Cortex of kidney (tissue), 1 donor: ENCODE measurements at places on chromosomes 1 and 21.

DNA sequence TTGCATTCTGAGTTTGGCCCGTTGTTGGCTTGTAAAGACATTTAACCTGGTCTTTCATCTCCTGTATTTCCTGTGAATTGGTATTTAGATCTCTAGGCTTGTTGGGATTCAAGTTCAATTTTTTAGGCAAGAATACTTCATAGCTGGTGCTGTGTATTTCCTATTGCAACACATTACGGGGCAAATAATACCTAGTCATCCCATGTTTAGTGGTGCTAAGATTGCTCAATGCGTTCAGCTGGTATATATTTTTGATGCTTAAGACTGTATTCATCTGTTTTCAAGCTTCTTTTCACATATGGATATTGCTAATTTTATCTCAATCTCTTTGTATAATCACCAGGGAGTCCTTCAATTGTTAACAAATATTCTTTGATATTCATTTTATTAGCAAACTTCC is 87.5 kb upstream of the ZBTB18 start:
- DNase-seq = no peak

- no peak for DNase-seq
Measured at GRCh38 chr1:110786802-110787327, 86.1 kb upstream of the CD53 start.

- DNase-seq = no peak
Measured at GRCh38 chr1:174657411-174657810, 209.6 kb downstream of the GPR52 start.

DNA sequence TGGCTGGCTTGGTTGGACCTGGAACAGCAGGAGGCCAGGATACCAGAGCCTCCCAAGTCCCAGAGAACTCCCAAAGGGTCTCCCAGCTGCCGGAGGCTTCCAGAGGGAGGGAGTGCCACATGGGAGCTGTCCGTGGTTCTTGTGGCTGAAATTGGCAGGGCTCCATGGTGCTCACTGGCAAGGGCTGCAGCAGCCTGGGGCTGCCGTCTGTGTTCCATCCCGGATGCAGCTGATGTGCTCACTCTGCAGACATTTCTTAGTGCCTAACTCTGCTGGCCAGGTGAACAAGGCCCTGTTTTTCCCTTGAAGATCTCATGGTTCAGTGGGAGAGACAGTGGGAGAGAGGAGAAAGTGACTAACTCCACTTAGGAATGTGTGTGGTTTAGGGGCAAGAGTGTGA is 261.1 kb downstream of the CAMTA1 start:
- DNase-seq = no peak

DNA sequence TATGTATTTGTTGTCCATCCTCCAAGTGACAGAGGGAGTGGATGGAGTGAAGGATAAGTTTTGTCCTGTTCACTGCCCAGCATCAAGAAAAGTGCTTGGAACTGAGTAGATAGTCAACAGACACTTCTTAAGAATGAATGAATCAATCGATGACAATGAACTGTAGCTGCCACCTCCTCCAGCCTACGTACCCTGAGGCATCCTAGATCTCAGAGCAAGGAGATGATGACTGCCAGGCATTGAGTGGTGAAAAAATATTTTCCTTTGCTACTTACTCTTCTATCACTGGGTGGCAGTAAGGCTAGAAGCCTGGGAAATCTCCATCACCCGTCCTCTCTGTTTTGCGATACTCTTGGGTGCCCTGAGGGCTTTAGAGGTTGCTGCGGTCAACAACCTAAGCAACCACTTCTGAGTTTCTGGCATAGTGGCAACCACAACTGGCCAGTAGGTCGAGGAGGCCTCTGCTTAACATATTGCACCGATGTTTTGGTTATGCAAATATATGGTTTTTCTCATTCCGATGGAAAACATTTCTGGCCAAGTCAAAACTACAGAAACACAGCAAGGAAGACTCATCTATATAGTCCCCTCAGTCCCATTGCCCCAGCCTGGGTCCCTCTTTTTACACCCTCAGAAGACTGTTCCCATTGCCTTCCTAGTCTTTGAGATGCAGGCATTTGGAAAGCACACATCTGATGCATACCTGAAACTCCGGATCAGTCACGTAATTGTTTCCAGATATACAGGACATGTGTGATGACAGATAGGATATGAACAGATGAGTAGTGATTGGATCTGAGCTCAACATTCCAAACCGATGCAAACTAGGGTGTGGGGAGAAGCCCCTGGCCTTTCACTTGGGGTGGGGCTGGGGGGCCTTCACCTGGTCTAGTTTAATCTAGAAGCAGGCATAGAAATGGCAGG is 136.8 kb downstream of the RUNX1 start:
- DNase-seq = no peak

DNA sequence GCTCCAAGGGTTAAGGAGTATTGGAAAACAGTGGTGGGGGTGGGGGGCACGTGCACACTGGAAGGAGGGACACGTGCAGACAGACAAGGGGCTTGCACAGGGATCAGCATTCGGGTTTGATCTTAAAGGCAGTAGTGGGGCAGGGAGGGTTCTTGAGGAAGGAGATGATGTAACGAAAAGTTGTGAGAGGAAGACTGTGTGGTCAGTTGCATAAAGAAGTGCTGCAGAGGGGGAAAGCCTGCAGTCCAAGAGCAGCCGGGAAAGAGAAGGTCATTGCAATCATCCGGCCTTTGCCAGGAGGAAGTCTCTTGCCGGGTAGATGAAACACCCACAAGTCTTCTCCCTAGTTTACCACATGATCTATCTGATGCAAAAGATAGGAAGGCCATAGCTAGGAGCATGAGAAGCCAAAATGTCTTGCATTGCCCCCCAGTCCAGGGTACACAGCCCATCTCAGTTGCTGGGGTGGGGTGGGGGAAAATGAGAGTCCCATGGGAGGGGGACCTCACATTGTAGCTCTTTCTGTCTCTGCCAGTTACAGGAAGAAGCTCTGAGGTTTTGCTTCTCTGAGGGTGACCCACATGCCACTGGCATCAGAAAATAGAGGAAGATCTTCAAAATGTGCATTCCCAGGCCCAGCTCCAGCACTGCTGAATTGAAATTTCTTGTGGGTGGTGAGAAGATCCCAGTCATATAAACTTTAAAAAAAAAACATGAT is 202.5 kb upstream of the RAB4A start:
- no peak for DNase-seq

DNA sequence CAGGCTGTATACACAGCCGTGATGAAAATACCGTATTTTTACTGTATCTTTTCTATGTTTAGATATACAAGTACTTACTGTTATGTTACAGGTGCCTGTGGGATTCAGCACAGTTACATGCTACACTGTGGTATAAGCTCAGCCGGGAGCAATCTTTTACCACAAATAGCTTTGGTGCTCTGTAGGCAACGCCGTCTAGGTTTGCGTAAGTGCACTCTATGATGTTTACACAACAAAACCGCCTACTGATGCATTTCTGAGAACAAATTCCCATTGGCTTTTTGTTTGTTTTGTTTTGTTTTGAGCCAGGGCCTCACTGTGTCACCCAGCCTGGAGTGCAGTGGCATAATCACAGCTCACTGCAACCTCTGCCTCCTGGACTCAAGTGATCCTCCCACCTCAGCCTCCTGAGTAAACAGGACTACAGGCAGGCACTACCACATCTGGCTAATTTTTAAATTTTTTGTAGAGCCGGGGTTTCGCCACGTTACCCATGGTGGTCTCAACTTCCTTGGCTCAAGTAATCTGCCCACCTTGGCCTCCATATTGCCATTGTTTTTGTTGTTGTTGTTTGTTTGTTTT is 81.0 kb downstream of the SCCPDH start:
- no peak for DNase-seq

DNA sequence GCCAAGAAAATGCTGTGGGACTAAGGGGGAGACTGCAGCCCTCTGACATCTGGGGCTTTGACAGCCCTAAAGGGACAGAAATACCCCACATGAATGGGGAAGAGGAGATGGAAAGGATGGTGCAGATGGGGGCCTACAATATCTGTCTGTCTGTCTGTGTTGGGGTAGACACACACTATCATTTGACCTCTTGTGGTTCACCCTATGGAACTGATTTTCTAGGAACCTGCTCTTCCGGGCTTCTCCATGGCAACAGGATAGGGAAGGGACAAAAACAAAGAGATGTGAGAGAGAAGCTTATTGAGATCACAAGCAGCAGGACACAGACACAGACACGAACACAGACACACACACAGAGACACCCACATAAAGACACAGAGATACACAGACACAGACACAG is 17.1 kb downstream of the KIF21B start:
- DNase-seq = no peak

DNA sequence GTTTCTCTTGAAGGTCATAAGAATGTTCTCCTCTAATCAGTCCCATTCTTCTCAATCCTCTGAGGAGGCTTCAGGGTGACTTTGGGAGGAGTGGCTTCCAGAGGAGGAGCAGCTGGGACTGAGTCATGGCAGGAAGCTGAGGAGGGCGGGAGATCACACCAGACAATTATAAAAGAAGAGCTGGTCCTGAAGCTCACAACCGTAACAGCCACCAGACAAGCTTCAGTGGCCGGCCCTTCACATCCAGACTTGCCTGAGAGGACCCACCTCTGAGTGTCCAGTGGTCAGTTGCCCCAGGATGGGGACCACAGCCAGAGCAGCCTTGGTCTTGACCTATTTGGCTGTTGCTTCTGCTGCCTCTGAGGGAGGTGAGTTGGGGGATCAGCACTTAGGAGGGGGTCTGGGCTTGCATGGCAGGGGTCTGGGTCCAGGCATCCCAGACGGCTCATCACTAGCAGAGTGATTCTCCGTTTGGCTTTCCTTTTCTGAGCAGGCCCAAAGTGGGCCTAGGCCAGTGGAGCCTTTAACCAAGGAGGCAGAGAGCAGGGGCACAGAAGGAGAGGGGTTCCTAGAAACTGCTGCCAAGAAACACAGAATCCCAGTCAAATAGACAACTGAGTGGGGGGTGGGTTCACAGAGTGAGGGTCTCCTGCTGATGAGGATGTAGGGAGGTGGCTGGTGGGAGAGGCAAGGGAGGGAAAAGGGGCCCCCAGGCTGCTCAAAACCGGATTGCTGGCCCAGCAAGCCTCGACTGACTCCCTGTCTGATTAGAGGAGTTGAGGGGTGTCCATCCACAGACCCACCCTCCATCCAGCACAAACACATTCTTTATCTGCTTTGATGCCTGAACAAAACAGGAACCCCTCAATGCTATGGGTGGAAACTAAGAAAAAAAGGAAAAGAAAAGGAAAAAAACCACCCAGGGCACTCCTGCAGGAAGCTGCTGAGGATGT is at the start of gene ECM1:
Gene ECM1 (plus strand): TSS at position 198 of the 953 bp plus-strand sequence. CDS start 101 bp downstream, at position 299.
- no peak for DNase-seq

DNA sequence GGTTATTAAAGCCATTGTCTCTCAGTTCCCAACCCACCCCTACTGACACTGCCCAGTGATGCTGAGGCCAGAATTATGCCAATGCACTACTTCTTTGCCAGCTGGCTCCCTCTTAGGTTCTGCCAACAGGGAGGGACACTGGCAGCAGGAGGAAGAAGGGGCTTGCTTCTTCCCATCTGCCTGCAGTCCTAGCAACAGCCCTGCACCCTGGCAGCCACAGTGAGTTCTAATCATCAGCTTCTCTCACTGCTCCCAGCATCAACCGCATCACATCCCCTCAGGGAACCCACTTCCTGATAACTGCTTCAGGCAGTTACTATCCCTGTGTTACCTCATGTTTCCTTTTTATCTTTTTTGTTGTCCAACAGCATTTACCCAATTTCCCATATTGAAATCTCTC is 86.2 kb downstream of the UBR4 start:
- no peak for DNase-seq

DNA sequence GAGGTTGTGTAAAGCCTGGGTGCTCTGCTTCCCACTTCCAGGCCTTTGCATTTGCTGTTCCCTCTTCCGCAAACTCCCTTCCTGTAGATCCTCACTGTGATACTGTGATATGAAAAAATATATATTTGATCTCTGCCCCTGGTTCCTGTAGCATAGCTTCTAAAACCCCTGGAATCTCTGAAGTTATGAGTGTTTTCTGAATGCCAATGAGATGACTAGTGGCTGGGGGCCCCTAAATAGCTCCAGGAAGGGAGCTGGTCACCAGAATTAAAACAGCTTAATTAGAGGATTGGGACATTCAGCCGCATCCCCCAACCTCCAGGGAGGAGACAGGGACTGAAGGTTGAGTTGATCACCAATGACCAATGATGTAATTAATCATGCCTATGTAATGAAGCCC is 21.9 kb downstream of the DUSP10 start:
- no peak for DNase-seq

DNA sequence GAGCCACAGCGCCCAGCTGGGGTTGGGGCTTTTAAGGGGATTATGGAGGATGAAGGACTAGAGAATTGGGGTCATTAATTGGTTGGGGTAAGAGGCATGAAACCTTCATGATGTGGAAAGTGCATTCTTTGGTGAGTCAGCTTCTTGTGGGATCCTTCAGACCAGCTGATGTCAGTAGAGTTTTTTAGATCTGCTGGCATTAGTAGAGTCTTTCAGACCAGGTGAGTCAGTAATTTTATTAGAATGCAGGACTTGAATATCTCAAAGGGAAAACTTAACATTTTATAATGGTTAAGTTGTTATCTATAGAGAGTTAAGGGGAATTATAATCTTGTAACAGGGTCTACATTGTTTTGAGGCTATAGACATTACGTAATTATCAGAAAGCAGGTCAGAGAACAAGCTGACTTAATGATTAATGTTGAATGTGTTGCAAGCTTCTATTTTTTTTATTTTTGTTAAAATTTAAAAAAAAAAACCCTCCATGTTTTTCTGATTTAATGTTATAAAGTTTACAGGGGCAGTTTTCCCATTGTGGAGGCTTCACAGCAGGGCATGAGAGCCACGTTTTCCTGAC is 160.9 kb upstream of the FMN2 start:
- no peak for DNase-seq

- DNase-seq = no peak
Measured at GRCh38 chr1:223455470-223455869, 62.3 kb downstream of the CCDC185 start.

DNA sequence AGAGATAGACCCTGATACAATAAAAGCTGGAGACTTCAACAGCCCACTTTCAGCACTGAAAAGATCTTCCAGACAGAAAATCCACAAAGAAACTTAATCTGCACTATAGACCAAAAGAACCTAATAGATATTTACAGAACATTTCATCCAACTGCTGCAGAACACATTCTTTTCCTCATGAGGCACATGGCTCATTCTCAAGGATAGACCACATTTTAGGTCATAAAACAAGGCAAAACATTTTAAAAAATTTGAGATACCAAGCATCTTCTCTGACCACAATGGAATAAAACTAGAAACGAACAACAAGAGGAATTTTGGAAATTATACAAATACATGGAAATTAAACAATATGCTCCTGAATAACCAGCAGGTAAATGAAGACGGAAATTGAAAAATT is 15.0 kb upstream of the IL20 start:
- DNase-seq = no peak

- DNase-seq = no peak
Measured at GRCh38 chr1:30526652-30527345, 196.6 kb downstream of the MATN1 start.

- DNase-seq = no peak
Measured at GRCh38 chr1:4310396-4310923, 343.9 kb upstream of the AJAP1 start.
